Activated CD4-positive, alpha-beta T cell treated with anti-CD3 and anti-CD28 coated beads, Interleukin-2, amount 50 U/mL, for 48 hours (primary cell): ENCODE measurements at places on chromosomes 13 and 19.

DNA sequence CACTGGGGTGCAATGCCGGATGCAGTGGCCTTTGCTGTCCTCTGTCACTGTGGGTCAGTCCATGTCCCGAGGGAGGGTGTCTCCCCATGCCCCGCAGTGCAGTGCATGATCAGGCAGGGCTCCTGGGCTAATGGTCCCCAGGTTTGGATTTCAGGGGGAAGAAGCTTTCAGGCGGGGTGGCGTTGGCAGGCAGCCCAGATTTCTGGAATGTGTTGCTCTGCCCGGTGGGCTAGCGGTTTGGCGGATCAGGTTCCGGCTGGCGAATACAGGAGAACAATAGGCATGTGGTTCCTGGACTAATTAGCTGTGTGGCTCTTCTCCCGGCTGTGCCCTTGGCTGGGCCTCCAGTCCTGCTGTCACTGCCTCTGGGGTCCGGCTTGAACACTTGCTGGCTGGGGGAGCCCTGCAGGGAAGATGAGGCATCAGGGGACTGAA is 141.3 kb downstream of the FGF9 start:
- no peak for DNase-seq

DNA sequence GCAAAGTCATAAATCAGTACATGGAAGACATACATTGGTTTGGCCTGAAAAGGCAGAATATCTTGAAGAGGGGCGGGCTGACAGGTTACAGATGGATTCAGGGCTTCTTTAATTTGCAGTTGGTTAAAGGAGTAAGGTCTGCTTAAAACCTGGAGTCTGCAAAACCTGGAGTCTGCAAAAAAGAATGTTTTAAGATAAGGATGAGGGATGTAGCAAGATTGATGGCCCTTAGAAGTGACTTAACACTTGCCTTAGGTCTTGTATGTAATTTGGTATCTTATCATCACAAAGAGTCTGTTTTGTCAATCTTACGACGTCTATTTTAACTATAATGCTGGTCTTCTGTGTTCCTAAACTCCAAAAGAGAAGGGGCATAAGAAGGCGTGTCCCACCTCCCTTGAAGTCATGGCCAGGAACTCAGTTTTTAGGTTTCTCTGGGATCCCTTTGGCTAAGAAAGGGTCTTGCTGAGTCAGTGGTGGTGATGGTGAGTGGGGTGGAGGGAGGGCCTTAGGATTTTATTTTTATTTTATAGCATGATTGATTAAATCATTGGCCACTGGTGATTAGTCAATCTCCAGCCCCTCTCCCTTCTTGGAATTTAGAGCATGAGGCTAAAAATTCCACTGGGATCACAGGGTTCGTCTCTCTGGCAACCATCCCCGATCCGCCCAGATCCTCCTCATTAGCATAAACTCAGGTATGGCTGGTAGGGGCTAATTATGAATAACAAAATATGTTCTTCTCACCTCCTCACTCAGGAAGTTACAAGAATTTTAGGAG is 10.1 kb upstream of the HAS1 start:
- no peak for DNase-seq

DNA sequence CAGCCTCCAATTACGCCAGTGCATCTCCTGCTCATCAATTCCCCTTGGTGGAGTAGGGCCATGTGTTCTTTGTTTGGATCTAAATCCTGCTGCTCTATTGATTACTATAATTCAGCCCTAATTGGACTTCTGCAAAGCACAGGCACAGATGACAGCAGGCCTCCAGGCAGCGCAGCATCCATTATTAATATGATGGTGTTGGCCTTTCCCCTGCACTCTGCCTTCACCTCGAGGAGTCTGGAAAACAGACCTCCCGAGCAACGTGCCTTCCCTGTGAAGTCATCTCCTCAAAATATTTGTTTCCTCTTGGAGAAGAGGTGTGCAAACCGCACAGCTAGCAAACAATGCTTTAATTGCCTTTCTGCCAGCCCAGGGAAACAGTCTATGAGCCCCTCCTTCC is 92.5 kb downstream of the UQCRFS1 start:
- no peak for DNase-seq

DNA sequence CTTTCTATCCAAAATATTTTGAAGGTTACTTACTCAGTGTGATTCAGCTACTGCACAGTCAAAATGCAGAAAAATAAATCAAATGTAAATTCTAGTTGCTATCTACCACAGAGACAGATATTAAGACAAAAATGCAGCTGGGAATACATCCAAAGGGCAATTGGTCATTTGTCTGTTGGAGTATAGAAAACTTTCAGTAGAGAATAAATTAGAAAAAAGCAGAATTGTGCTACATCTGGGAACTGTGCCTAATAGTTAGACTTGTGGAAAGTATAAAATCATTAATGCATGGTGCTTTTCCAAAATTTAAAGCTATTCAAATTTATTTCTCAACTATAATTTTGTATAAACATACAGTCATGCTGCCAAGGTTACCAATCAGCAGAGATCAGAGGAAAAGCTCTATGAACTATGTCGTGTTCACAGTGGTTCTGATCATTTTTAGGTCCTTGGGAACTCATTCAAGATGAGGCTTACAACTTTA is 1635.8 kb downstream of the PCDH9 start:
- no peak for DNase-seq

DNA sequence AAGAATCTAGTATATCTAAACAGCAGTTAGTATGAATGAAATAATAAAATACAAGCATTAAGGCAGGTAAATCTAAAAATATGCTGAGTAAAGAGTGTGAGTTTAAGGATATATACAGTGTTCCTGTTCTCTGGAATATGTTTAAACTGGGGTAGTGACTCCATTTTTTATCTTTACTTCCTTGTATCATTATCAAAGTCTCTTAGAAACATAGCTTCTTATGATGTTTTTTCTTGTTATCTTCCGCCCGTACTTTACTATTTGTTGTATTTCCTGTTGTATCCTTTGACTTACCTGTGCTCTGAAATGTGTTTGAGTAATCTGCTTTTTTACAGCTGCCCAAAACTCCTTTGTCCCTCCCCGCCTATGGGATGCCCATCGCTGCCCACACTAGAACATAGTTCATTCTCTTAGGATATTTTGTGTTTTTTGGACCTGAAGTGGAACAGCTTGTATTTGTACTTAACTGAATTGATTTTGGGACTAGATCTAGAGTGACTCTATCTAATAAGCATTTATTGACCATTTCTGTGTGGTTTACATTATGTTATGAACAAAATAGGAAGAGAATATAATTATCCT is 80.8 kb downstream of the PDS5B start:
- no peak for DNase-seq

DNA sequence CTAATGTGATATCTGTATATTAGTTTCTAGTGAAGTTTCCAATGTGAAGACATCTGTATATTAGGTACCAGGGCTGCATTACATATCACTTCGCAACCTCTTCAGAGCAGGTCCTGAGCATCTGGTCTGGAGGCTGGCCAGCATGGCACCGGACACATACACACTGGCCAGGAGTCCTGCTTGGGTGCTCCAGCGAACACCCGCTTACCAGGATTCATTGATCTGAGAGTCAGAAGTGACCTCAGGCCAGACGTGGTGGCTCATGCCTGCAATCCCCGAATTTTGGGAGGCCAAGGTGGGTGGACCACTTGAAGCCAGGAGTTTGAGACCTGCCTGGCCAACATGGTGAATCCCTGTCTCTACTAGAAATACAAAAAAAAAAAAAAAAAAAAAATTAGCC is 93.0 kb upstream of the IRS2 start:
- no peak for DNase-seq

GRCh38 chr19:12933287-12934072 is at the start of gene FARSA:
TSS of gene FARSA (minus strand) at chr19:12933711. CDS start at chr19:12933696, 15 bp downstream.
- peak; percentile 92 for DNase-seq

GRCh38 chr13:68345963-68346531 is 1115.9 kb upstream of the PCDH9 start:
- no peak for DNase-seq

DNA sequence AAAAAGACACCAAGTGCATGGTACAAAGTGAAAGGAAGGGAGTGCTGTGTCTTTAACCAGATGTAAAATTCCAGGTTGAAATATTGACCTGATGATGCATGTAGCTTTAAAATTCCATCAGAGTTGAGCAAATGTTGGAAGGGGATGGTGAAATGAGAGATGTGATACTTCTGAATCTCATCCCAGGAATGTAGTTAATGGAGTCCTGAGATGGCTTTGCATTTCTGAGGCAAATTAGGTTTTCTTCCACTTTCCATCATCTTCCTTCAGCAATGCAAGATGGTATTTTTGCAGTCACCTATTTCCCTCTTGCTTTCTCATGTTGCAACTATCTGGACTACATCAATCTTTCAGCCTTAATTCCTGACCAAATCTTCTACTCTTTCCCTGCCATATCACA is 194.1 kb upstream of the MIR17HG start:
- DNase-seq, result no peak

DNA sequence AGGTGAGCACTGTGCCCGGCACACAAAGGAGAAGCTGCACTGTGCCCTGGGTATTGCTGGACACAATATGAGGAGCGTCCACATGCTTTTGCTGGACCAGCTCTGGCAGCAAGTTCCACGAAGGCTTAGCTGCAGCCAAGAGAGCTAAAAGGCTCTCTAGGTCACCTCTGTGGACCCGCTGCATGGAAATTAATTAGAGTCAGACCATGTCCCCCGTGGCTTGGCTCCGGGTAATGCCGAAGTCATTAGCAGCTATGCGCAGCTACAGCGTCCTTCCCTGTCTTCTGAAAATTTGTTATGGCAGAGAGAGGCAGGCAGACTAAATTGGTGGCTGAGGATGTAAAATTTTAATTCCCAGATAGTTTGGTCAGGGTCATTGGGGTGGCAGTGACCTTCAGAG is 271.5 kb downstream of the SLC7A1 start:
- DNase-seq, result no peak
